Stimulated activated CD4-positive, alpha-beta T cell treated with anti-CD3 and anti-CD28 coated beads, Interleukin-4, amount 100 ng/mL, for 24 hours (primary cell): ENCODE measurements at places on chromosomes 5 and 9.

DNA sequence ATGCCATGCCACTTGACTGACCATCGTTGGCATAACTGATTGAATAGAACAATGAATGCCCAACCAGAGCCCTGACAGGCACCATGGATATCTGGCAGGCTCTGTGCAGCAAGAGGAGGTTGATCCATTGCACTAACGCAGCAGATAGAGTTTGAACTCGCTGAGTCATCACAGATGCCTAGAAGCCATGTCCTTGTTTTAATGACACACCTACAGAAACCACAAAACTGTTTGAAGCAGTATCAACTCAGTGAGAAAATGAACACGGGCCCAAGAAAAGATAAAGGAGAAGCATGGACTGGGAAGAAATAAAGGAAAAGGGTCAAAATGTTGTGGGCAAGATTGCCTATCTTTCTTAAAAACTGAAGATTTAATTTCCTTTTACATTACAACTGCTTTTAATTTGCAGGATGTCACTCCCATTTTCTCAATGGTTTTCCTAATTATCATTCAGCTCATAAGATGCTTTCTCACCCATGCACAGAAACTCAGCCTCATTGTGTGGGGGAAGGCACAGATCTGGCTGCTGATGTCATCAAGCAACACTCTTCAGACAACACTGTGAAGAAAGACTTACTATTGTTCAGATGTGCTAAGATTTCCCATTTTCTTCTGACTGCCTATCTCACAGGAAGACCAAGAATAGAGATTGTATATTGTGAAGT, 129.0 kb downstream of the PIK3R1 start:
- DNase-seq, result peak; percentile 41

GRCh38 chr5:14213813-14214585, 70.9 kb downstream of the TRIO start:
- DNase-seq, result no peak

GRCh38 chr5:96703995-96704394, 41.8 kb downstream of the CAST start:
- no peak for DNase-seq

- DNase-seq, result no peak
Measured at GRCh38 chr9:93013856-93014582, 44.5 kb upstream of the SUSD3 start.

DNA sequence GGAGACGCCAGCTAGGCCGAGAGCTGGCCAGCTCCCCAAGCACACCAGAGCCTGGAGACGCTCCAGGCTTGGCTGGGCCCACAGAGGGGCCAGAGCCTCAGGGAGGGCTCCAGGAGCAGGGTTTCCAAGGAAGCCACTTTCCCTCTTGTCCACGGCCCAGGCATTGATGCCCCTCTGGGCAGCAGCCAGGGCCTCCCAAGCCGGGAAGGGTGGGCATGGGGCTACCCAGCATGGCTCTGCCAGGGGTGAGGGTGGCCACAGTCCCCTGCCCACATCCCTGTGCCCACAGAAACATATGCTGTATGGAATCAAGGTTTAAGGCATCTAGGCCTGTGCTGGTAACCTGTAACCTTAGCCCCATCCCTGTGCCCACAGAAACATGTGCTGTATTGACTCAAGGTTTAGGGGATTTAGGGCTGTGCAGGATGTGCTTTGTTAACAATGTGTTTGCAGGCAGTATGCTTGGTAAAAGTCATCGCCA, 1.5 kb upstream of the DPP7 start:
- no peak for DNase-seq

GRCh38 chr9:108780942-108781734, 74.6 kb downstream of the ACTL7B start:
- DNase-seq, result no peak

GRCh38 chr5:80961376-80962281, 1.5 kb downstream of the RASGRF2 start:
- peak; percentile 69 for DNase-seq
